EH (cell line): ENCODE measurements at places on chromosomes 1 and 21.
A peak's percentile ranks its signal among the peaks of the same experiment; 100 is the strongest.

DNA sequence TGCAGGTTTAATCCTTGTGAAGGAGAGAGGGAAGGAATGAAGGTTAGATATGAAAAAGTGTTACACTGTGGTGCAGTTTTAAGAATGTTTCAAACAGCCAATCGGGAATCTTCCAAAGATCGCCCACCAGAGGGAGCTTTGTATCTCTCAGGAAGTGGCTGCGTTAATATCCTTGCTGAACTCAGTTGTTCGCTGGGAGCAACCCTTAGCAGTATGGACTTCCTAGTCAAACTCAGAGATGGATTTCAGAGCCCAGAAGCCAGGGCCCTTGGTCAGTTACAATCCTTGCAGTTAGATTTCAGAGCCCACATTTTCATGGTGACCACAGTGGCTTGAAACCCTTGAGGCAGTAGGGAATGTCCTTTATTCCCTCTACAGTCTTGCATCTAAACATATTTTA, 136.2 kb downstream of the NTNG1 start:
- DNase-seq = peak; percentile 45

- DNase-seq = no peak
Measured at GRCh38 chr1:21157054-21157453, 19.6 kb downstream of the EIF4G3 start.

- DNase-seq = no peak
Measured at GRCh38 chr1:247883346-247883745, 12.0 kb upstream of the OR2W3 start.

DNA sequence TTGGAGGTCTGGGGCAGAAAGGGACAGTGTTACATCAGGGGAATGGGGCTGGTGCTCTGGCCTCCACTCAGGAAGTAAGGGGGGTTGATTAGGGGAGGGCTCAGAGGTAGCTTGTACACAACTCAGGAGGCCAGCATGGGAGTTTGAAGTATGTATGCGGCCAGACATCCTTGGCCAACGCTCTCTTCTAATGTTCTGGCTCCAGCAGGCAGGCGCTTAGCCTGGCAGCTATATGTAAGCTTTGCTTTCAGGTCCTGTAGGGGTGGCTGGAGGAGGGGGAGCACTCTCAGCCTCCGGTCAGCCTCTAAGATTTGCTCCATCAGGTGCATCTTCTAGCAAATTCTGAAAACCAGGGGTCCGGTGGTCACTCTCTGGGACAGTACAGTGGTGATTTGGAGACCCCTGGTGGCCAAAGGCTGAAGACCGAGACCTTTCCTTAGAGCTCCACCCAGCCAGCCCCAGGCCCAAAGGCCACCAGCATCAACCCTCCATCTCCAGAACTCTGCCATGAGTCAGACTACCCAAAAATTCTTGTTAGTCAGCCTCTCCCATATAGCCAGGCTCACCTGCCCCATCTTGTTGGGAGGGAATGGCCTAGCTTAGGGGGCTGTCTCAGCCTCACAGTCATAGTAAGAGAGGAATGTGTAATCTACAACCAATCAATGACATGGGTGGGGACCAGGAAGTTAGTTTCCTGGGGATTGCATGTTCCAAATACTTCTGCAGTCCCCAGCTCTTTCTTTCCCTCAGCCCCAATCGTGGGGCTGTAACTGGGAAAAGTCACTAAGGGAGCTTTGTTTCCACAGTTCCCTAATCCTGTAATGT, 9.7 kb upstream of the COL8A2 start:
- DNase-seq = peak; percentile 72

- DNase-seq = peak; percentile 93
Measured at GRCh38 chr1:31843506-31843905, 27.7 kb upstream of the SPOCD1 start.

GRCh38 chr21:31335957-31336738, 7.9 kb downstream of the TIAM1 start:
- peak; percentile 85 for DNase-seq
